Osteoblast (primary cell): ENCODE measurements at places on chromosomes 11 and 22.
A peak's percentile ranks its signal among the peaks of the same experiment; 100 is the strongest.

GRCh38 chr22:44404341-44405020, 91.7 kb upstream of the SHISAL1 start:
- DNase-seq, result peak; percentile 43

DNA sequence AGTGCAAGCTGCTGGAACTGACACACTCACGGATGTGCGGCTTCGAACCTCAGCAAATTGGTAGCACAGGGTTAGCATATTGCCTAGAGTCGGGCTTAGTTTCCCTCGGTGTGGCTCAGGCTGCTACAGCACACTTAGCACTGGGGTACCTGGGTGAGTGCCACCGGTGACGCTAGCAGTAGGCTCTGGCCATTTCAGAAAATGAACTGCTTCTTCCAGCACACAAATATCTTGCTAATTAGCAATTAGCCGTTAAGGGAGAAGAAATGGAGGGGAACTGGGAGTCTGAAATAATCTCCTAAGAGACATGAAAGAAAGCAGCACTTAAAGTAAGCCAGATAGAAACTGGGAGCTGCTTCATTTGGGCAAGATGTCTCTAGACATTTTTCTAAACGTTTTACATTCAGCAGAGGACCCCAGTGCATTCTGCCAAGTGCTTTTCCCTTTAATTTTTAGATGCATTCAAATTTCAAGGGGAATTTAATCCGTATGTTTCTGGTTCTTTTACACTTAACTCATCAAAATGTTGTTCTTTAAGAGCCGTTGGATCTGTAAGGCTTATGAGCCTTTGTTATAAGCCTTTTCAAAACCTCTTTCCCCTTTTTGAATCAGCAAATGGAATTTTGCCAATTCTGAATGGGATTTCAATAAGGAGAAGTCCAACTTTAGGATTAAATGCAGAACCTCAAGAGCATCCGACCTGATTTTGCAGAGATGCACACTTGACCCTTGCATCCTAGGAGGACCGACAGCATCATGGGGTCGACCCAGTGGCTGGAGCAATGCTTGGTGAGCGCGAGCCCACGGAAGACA, 708.1 kb downstream of the NTM start:
- no peak for DNase-seq

DNA sequence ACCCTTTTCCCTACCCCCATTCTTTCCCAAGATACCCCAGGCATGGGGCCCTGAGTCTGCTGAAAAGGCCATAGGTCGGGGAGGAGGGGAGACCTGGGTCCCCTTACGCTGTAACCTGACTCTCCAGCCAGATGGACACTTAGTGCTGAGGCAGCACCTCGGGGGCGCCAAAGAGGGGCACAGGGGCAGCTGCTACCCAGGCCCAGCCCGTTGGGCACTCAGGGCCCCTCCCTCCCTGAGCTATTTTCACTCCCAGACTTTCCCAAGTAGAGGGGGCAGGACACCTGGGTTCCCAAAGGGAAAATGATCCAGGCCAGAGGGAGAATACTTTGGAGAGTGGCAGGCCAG, 933 bp downstream of the ACTN3 start:
- DNase-seq, result peak; percentile 55

GRCh38 chr11:73388265-73389133, 12.3 kb downstream of the RELT start:
- peak; percentile 77 for DNase-seq

DNA sequence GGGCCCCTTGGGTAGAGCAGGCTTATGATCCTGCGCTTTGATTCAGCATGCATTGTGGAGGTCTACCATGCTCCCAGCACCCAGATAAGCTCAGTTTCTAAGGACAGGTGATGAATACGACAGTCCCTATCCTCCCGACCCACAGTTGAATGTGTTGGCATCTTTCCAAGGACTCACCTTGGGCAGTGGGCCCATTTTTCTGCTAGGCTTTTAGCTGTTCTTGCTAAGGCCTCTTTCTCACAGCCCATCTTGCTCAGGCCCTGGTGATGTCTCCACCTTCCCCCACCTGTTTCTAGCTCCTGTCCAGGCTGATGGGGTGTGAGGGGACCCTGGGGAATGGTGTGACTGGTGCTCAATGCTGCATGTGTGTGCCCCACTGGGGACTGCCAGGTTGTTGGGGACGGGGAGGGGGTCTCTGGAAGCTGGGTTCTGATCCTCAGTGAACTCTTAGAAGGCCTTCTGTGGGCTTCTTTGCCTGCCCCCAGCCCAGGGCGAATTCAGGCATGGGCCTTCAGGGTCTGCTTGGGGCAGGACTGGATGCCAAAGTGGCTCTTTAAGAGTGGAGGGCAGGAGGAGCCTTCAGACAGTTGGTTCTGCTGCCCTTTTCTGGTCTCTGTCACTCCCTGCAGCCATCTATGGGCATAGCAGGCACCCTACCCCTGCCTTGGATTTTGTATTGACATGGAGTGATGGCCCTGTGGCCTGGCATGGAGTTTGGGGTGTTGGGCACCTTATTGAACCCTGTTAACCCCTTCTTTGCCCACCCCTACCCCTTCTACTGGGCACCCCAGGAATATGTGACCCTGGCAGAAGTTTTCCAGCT, 33.1 kb downstream of the PHLDB1 start:
- DNase-seq, result no peak

GRCh38 chr11:95891423-95892170, 32.3 kb downstream of the MTMR2 start:
- no peak for DNase-seq

DNA sequence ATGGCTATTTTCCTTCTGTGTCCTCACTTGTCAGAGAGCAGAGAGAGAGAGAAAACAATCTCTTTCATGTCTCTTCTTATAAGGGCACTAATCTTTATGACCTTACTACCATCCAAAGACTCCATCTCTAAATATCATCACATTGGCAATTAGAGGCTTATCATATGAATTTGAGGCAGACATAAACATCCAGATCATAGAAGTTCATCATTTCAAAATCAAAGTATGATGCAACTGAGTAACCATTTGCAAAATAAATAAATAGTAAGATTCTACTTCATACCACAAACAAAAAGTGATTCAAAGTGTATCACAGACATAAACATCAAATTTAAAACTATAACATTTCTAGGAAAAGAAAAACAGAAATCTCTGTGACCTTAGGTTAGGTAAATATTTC, 504.7 kb upstream of the ARHGAP42 start:
- no peak for DNase-seq

- DNase-seq, result no peak
Measured at GRCh38 chr22:19438298-19438697, 6.0 kb downstream of the MRPL40 start.

DNA sequence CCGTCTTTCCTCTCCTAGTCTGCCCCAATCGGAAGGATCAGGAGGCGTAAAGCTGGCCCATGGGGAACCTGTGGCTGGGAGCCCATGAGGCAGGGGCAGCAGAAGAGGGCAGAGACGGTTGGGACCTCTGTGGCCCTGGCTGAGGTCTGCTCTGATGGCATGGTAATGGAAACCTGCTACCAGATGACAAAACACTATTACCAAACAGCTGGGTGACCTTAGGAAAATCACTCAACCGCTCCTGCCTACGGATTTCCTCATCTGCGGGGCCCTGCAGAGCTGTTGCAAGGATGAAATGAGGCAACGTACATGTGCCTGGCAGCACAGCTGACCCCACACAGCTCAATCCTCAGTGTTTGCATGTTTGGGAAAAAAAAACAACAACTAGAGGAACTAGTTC, 4.6 kb downstream of the AP5B1 start:
- peak; percentile 45 for DNase-seq

DNA sequence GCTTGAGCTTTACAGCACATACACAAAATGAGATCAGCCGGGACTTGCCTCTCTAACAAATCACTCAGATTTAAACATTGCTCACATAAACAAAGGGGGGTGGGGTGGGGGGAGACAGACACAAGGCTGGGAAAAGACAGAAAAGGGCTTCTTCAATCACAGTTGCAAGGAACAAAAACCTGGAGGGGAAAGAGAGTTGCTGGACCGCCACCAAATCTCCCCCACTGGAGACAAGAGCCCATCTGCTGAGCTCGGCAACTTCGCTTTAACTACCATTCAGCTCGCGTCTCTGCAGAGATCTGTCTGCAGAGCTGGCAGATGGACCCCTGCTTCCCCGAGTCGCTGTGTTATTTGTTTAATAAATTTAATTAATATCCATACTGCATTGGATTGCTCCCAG, 165.0 kb downstream of the RCN1 start:
- no peak for DNase-seq

DNA sequence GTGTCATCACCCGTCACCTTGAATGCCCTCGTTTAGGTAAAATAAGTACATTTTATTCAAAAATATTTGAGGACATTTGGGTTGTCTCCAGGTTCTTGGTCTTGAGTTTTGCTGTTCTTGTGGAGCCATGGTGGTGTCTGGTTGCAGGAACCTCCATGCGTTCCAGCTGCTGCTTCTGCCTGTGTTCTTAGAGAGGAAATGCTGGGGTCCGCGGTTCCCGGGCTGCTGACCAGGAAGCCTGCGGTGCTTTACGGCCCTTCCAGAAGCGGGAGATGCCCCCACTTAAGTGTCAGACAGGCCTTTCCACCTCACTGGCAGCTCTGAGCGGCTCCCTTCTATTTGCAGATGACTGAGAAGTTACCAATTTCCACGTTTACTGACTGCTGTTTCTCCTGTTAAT, 66.8 kb downstream of the LRP5 start:
- DNase-seq, result peak; percentile 54

- peak; percentile 70 for DNase-seq
Measured at GRCh38 chr11:65133724-65134123, 595 bp downstream of the SYVN1 start.

- DNase-seq, result peak; percentile 22
Measured at GRCh38 chr11:131746201-131746600, 375.8 kb downstream of the NTM start.

GRCh38 chr11:25535467-25536272, 796.3 kb upstream of the ANO3 start:
- DNase-seq, result no peak

GRCh38 chr11:9688716-9689511, 25.0 kb downstream of the SWAP70 start:
- DNase-seq, result peak; percentile 68

GRCh38 chr11:118690553-118691304, 11.3 kb upstream of the TREH start:
- DNase-seq, result no peak

DNA sequence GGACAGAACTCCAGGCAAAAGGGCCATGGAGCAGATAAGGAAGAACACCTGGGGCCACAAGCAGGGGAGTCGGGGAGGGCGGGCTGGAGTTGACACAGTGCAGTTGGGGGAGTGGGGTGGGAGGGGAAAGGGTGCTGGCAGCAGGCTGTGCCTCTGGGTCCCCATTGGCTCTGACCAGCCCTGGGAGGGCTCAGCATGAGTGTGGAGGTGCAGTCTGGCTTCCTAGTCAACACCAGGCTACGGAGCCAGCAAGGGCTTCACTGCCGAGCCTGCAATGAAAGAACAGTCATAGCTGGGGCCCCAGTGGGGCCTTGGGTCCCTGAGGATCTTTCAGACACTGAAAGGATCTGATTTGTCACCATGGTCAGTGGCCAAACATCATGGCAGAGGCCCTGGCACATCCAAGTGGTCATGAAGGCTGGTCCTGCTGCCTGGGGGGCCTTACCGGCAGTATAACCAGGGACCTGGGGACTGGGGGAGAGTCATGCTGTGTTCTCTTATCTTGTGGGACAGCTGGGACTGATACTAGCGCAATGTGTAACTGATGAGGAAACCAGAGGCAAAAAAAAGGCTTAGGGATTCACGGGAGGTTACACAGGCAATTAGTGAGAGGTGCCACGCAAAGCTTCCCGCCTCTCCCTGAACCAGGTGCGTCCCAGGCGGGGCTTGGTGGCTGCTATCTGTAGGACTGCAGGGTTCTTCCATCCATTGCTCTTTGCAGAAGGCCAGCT, 11.6 kb downstream of the SLC37A2 start:
- DNase-seq, result no peak

- no peak for DNase-seq
Measured at GRCh38 chr11:44731685-44732430, 5.1 kb downstream of the TSPAN18 start.

DNA sequence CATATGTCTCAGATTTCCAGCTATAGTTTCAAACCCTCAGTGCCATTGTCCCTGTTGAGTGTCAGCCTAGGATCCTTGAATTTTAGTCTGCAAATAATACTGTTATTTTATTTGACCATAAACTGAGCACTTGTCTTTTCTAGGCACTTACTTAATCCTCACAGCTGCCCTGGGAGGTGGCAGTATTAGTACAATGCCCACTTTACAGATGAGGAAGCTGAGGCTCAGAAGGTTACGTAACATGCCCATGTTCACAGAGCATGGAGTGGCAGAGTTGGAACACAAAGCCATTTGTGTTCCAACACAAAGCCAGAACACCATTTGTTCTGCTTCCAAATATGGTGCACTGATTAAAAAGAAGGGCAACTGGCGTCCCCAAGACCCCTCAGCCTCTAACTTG, 38.2 kb upstream of the ALX4 start:
- no peak for DNase-seq

- DNase-seq, result no peak
Measured at GRCh38 chr22:49243965-49244364, 583.7 kb downstream of the BRD1 start.

DNA sequence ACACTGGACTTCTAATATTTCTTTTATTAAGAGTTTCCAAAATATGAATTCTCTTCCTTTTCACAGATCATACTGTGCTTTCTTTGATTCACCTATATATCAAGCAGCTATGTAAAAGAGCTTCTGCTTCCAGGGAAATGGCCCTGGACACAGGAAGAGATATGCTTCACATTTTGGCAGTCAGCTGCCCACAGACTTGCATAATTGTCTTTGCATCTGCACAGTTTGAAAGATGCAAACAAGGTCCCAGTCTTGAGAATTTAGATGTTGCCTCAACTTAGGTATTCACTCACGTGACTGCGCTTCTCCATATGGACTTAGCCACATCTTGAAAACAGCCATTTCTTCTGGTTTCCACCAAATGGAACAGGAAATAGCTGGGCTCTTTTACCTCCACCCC, 92.3 kb upstream of the POU2AF2 start:
- no peak for DNase-seq

DNA sequence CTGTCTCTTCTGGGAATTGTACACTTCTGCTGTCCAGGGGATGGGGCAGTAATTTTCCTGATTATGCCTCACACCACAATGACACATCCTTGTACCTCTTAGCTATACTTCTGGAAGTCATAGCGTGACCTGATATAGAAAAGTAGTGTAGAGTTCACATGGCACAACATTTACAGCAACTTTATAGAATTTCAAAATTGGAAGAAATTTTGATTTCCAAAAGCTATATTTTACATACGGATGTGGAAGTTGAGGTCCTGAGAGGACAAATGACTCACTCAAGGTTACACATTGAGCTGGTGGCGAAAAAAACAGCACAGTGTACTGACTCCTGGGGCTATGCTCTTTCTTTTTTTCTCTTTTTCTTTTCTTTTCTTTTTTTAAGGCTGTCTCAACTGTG, 6.3 kb upstream of the CYP2R1 start:
- peak; percentile 64 for DNase-seq
